T-helper 22 cell (primary cell): ENCODE measurements at places on chromosomes 11 and 22.

DNA sequence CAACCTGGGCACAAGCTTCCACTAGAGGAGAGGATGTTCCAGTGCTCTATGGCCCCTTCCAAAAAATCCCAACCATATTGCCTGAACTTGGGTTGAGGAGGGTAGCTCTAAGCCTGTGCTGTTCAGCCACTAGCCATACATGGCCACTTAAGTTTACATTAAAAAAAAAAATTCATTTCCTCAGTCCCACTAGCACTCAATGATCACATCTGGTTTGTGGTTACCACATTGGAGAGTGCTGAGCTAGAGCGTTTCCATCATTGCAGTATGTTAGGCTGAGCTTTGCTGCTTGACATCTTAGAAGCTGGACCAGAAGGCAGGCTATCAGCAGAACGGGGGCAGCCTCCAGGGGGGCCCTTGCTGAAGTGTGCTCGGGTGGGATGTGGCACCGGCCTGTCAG lies 43.5 kb upstream of the CYP2D6 start:
- DNase-seq, result no peak

DNA sequence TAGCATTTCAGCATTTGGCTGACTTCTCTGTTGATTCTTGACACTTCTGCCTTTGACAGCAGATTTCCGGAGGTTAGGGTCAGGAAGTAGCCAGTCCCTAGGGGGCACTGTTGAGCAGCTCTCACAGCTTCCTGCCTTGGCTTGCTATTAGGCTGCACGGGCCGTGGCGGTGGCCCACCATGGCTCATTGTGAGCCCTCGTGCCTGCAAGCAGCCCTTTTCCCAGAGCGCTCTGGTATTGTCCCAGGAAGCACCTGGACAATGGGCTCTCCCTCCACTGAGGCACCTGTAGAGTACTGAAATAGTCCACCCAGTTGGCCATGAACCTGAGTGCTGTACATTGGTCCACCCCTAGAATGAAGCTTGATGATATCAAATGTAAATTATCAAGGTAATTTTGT lies 100.2 kb upstream of the GAL start:
- DNase-seq, result no peak

- DNase-seq, result no peak
These were observed 10.4 kb upstream of the KAT5 start for GRCh38 chr11:65701686-65702085.

GRCh38 chr11:109697140-109697843 lies 275.3 kb downstream of the C11orf87 start:
- DNase-seq, result no peak

DNA sequence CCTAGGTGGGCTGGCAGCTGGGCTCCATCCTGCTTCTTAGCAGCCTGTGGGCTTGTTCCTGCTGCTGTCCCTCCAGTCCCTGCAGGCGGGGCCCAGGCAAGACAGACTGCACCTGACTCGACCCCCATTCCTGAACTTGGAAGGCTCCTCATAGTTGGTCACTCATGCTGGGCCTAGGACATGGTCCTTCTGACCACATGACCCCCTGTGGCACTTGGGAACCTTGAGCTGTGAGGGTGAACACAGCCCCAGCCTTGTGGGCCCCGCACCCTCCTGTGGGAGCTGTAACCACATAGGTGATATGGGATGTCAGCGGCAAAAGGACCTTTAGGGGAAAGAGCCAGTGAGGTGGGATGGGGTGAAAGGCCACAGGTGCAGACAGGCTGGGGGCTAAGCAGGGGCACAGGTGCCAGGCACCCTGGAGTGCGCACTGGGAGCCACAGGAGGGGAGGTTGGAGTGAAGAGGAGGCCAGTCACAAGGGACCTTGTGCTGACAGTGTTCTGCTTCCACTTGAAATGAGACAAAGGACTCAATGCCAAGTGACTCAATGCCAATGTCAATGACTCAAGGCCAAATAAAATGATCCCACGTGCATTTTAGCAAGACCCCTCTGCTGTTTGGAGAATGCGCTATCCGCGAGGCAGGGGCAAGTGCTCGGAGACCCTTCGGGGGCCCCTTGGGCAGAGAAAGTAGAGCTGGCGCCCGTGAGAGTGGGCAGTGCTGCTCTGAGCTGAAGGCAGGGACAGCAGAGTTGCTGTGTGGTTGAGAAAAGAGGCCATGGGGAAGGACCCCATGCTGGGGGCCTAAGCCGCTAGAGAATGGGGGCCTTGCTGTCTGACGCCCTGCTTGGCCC lies 90.7 kb downstream of the MORC2 start:
- DNase-seq, result no peak

GRCh38 chr11:127943763-127944162 lies 643.6 kb downstream of the ETS1 start:
- no peak for DNase-seq

GRCh38 chr22:45647532-45648225 lies 24.0 kb upstream of the ATXN10 start:
- no peak for DNase-seq

GRCh38 chr11:67282876-67283371 lies 6.2 kb upstream of the ANKRD13D start:
- DNase-seq, result no peak

DNA sequence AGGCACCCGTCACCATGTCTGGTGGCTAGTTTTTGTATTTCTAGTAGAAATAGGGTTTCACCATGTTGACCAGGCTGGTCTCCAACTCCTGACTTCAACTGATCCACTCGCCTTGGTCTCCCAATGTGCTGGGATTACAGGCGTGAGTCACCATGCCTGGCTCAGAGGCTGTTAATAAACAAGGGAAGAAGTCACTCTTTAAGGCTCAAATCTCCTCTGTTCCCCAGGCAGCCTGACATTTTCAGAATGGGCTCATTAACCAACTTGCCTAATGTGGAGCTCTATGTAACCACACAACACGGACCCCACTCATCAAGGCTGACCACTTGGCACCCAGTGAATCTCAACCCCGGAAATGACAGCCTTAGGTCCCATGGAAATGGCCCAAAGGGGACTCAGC lies 24.1 kb downstream of the APOL3 start:
- no peak for DNase-seq

GRCh38 chr11:93530468-93530826 lies 12.7 kb downstream of the SMCO4 start:
- no peak for DNase-seq

- DNase-seq, result no peak
These were observed 251.0 kb downstream of the DCDC1 start for GRCh38 chr11:31118566-31118965.

GRCh38 chr22:17917490-17917983 lies 106.8 kb downstream of the MICAL3 start:
- DNase-seq, result no peak

DNA sequence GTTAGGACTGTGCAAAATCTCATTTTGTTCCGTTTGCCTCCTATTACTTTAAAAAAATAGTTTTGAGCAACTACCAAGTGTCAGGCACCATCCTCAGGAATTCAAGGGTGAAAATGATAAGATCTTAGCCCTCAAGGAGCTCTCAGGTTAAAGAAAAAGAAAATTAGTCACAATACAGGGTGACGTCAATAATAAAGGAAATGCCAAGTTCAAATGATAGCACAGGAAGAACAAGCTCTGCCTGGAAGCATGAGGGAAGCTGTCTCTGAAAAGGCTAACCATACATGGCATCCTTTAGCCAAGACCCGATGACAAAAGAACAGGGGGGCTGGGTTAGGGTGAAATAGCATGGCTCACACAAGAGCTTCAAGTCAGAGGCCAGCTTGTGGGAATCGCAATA lies 11.1 kb upstream of the MPZL2 start:
- DNase-seq, result no peak

GRCh38 chr11:120258661-120259060 lies 18.7 kb downstream of the POU2F3 start:
- no peak for DNase-seq

DNA sequence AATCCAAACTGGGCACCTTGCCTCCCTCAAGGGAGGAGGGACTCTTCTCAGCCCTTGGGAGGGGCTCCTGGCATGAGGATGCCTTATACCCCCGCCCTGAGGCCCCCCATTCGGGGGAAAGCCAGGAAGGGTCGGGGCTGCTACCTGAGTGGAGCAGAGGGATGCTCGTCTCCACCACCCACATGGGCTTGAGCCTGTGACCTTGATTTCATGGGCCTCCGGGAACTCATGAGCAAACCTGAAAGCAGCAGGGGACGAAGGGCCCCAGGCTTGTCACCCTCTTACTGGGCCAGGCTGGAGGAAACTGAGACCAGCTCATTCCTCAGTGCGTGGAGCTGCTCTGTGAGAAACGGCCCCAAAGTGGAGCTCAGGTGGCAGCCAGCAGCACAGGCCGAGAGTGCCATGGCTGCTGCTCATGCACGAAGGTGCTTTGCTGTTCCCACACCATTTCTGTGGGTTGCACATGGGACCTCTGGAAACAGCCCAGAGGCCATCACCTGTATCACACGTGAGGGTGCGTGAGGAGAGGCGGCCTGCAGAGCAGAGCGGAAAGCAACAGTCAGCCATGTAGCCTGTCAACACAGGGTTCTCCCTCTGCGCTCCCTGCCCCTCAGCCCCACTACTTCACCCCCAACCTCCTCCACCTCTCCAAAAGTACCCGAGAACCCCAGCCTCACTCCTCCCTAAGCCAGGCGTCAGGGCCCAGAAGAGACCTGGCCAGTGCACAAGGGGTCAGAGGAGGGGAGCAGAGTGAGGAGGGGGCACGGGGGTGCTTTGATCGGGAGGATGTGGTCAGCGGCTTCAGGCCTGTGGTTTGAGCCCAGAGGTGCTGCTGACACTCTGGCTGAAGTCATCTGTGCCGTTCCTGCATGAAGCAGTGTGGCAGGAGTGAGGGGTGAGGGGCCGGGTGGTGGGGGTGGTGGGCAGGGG lies 14.1 kb upstream of the IL2RB start:
- no peak for DNase-seq

- DNase-seq, result peak; percentile 72
These were observed 603 bp downstream of the ESRRA start for GRCh38 chr11:64305691-64306562.

- DNase-seq, result no peak
These were observed 19.7 kb downstream of the CTR9 start for GRCh38 chr11:10770626-10771254.

DNA sequence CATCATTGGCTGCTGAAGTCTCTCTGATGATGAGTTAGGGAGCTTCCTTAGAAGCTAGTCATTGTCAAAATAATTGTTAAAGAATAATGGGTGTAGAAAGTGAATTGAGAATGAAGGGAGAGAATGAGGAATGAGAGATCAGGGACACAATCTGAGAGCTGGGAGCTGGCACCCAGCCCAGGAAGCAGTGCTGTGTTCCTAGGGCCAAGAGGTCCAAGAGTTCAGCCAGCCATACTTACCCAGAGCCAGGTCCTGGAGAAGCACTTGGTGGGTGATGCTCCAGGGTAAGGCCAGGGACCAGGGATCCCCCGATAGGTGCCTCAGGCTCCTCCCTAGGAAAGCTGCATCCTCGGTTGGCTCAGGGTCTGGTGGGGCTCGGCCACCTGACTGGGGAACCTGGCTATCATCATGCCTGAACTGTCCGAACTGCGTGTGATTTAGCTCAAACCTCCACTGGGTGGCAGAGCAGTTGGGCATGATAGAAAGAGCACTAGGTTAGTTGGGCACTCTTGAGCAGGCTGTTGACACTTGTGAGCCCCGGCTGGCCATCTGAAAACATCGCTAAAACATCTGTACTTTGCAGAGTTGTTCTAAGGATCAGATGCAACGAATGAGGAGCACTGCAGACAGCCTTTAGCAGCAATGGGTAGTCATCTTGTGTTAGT lies 123.9 kb upstream of the NCAM1 start:
- no peak for DNase-seq

- DNase-seq, result no peak
These were observed 60.5 kb downstream of the HIPK3 start for GRCh38 chr11:33317662-33318061.

DNA sequence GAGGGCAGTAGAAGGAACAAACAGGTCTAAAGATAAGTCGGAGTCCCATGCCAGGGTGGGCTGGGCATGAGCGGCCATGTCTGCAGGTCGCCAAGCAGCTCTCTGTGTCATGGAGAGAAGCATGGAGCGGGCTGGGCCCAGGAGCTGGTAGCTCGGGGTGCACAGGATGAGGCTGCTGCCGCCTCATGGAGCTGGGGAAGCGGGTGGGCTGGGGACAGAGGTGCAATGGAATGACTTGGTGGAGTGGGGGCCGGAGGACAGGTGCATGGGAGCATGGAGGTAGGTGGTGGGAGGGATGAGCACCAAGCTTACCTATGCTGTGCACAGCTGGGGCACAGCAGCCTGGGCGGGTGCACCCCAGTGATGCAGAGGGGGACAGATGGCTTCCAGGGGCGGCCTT lies 3.6 kb downstream of the NRXN2 start:
- DNase-seq, result no peak

DNA sequence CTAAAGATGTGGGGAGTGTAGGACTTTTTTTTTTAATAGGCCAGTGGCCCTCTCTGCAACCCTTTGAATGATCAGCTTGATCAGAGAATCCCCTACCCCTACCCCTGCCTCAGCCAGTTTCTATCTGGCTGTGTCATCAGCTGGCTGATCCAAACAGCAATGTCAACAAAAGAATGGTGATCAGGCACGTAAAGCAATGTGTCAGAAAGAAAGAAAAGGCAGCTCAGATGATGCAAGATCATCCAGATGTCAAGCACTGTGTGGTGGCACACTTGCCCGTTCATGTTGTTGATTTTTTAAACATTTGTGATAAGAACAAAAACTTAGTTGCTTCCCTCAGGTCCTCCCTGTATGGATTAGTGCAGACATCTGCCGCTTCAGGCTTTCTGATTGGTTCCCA lies 26.3 kb upstream of the EHF start:
- DNase-seq, result no peak

DNA sequence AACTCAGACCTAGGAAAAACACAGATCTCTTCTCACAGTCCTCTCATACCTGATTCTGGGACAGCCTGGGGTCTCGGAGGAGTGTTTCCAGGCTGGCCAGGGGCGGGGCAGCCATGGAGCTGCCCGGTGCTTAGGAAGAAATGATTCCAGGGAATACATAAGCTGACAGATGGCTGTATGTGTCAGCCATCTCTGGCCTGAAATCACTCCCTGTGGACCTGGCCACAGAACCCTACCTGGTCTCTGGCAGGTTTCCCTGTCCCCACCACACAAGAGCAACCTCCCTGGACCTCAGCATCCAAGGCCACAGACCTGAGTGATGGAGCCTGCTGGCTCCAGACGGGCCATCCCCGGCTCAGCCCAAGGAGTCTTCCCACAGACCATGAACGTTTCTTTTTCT lies 10.0 kb downstream of the GGA1 start:
- no peak for DNase-seq

DNA sequence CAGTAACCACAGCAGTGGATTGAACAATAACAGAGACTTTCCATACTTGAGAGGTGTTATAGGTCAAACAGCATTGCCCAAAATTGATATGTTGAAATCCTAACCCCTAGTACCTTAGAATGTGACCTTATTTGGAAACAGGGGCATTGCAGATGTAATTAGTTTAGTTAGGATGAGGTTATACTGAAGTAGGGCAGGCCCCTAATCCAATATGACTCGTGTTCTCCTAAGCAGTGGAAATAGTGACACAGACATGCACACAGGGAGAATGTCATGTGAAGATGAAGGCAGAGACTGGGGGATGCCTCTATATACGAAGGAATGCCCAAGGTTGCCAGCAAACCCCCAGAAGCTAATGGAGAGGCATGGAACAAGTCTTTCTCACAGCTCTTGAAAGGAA lies 270.5 kb downstream of the TENM4 start:
- DNase-seq, result no peak

- DNase-seq, result no peak
These were observed 190.8 kb downstream of the DSCAML1 start for GRCh38 chr11:117606211-117606610.

- no peak for DNase-seq
These were observed 62.5 kb upstream of the SORL1 start for GRCh38 chr11:121389651-121390050.

- no peak for DNase-seq
These were observed 288.8 kb upstream of the SYN3 start for GRCh38 chr22:33347002-33347401.
